ENCODE measurements at places on chromosomes 3 and 15.

DNA sequence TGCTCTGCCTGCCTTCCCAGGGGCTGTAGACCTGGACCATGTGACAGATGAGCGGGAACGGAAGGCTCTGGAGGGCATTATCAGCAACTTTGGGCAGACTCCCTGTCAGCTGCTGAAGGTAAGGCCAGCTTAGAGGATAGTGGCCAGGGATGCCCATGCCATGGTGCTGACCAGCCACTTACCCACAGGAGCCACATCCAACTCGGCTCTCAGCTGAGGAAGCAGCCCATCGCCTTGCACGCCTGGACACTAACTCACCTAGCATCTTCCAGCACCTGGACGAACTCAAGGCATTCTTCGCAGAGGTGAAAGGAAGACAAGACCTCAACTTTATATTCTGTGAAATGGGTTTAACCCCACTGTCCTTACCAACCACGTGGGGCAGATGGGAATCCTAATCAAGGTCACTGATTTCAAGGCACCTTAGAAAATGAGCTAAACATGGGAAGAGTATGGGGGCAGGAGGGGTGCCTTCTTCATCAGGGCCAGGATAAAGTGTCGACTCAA, 26.7 kb downstream of the NBEAL2 start:
- DNase-seq = no peak

GRCh38 chr3:155037508-155038202, 42.5 kb upstream of the MME start:
- DNase-seq = no peak

DNA sequence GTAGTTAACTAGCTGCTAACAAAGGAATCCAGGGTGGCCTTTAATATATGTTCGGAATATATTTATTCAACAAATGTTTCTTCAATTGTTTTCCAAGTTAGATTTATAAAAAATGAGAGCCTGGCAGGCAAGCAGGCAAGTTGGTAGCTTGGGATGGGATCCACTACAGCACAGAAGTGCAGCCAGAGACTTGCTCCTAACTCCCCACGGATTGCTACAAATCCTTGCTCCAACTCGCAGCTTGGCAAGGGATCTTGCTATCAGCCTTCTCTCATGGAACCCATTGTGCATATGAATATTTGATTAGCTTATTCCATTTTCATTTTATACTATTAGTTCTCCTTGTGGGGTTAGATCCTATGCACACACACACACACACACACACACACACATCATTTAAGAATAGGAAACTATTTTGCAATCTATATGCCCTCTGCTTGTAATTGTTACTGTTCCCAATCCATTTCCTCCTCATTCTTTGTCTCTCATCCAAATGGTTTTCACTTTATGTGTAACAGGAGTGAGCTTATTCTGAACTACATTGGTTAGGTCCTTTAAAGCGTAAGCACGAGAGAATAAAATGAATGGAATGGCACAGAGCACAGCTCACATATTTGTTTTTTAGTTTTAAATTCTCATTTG, 505.6 kb downstream of the LPP start:
- no peak for DNase-seq

GRCh38 chr3:65439641-65440284, 599.0 kb downstream of the MAGI1 start:
- peak; percentile 19 for DNase-seq

DNA sequence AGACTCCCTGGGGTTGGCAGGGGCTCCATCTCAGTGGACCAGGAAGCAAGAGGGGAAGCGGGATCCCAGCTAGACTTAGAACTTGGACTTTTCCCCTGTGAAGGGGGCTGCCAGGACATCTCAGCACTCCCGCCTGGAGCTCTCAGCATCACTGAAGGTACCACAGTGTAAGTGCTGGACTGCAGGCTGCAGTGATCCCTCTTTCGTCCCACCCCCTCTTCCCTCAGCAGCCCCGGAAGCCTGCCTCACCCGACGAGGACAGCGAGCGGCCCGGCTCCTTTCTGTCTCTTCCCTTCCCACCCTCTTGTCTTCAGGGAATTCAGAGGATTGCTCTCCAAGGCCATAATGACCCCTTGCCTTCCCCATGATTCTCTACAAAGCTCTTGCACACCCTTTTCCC, 94.4 kb downstream of the ANP32A start:
- DNase-seq = no peak

- no peak for DNase-seq
Measured at GRCh38 chr15:101178931-101179330, 72.9 kb downstream of the CHSY1 start.

- no peak for DNase-seq
Measured at GRCh38 chr3:1462856-1463450, 370.1 kb downstream of the CNTN6 start.

GRCh38 chr3:102460579-102460978, 25.8 kb downstream of the ZPLD1 start:
- DNase-seq = no peak

DNA sequence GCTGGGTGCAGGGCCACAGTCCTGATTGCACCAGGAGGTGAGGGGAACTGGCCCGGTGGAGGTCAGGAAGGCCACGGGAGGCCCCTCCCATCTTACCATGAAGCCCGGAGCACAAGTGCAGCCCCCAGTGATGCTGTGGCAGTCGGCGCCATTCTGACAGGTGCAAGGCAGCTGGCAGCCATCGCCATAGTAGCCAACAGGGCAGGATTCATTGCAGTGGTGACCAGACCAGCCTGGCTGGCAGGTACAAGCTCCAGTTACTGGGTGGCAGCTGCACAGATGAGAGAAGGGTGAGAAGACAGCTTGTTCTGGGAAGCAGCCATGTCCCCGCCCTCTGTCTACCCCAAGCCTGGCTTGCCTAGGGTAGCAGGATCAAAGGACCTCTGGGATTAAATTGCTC, 88.2 kb downstream of the RAB11A start:
- no peak for DNase-seq

- no peak for DNase-seq
Measured at GRCh38 chr3:111979434-111980038, 710 bp downstream of the ABHD10 start.

DNA sequence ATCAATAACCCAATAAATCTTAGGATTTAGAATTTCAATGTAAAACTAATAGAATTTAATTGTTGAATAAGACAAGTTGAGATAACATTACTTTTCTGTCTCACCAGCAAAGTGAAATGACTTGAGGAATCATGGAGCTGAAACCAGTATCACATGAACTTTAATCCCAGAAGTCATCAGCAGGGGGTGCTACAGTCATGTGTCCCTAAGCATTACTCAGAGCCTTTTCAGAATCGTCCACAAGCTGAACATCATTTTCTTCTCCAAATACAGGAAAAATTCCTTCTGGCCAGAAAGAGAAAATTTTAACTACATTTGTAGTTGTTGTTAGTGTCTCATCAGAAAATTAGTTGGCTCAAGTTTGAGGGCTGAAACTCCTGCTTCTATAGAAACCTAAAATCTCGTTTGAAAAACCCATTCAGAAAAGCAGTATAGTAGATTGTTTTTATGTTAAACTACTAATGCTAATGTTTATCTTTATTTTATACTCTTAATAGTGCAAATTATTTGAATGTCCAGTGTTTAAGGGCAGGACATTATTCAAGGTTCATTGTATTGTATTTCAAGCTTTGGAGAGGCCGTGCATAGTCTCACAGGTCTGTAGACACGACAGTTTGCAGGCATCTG, 384.1 kb downstream of the PLOD2 start:
- DNase-seq = no peak

DNA sequence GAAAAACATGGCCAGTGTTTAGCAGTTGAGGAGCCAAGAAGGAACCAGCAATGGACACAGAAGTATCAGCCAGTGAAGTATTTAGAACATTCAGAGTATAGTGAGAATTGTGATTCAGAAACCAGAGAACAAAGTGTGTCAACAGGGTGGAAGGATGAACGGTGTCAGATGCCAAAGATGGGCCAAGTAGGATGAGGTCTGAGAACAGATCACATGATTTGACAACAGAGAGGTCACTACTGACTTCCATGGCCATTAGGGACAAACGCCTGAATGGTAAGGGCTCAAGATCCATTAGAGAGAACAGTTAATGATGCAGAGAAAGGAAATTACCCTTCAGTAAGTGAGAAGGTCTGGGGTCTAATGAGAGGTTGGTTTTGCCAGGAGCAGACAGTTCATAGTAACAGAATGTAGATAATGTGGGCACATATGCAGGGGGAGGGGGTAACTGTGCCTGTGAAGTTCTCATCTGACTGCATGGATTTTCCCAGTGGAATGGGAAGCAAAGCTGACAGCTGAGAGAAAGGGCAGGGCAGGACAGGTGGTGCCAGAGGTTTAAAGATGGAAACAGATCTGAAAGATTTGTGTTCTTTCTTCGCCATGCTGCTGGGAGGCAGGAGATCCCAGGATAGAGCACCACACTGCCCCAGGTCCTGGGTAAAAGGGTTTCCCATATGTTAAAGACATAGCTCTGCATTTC, 4.8 kb upstream of the ACAD9 start:
- DNase-seq = no peak

DNA sequence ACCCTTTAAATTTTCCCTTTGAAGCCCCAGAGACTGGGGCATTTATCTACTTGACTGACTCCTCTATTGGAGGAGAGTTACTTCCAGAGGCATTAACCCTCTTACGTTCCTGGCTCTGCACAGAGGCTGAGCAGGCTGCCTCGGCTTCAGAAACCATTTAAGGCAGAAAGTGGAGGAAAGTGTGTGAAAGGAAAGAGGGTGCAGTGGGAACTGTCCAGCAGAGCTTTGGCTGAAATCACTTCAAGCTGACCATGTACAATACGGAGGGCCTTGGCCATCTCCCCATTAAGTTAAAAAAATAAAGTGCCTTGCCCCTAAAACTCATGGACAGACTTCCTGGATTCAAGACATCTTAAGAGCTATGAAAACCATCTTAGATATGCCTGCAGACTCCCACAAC, 238.7 kb downstream of the SV2B start:
- DNase-seq = no peak

GRCh38 chr15:75455982-75456531, 4.6 kb upstream of the SIN3A start:
- peak; percentile 69 for DNase-seq

DNA sequence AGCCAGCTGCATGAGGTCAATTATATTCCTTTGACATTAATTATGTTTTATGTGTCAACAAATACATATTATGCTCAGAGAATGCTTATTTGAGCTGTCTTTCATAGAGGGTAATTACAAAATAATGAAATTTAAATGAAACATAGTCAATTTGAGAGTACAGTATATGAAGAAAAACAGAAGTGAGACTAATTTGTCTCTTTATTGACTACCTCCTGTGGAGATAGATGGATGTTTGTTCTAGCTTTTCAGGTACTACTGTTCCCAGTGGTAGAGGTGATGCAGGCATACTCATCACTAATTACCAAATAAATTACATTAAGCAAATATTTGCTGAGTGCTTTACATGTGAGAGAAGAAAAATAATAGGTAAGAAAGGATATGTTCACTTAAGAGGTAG, 1129.6 kb downstream of the OTOL1 start:
- DNase-seq = no peak

GRCh38 chr3:186425788-186426730, 64.0 kb upstream of the DGKG start:
- no peak for DNase-seq

GRCh38 chr15:99474909-99475753, 90.7 kb upstream of the MEF2A start:
- DNase-seq = no peak

DNA sequence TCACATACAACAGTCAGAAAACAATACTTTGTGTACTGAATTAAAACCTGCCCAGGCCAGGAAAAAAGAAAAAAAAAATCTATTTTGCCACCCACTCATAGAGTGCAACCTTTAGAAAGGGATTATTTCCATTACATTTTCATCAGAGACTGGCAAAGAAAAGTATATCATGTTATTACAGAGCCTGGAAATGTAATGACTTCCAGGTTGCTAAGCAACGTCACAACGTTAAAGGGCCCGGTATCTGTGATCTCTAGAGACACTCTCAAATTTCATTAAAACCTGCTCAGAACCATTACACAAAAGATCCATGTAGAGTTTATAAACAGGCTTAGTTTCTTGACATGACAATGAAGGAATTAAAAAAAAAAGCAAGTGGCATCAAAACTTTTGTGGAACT, 170.5 kb downstream of the CTNNB1 start:
- DNase-seq = no peak

DNA sequence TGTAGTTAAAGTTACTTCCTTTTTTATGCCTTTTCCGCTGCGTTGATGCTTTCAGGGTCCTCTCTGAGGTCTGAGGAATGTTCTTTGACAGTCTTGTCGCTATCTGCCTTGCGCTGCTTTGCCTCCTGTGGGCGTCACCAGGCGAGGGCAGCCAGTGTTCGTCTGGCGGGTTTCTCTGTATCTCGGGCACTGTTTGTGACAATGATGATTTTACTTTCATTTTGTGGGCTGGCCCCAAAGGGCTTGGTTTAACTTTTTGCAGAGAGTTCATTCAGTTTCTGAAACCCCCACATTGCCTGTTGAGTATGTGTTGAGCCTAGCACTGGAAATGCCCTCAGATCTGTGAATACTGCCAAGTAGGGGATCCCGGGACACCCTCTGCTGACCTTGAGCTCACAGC, 24.6 kb upstream of the SACM1L start:
- no peak for DNase-seq

DNA sequence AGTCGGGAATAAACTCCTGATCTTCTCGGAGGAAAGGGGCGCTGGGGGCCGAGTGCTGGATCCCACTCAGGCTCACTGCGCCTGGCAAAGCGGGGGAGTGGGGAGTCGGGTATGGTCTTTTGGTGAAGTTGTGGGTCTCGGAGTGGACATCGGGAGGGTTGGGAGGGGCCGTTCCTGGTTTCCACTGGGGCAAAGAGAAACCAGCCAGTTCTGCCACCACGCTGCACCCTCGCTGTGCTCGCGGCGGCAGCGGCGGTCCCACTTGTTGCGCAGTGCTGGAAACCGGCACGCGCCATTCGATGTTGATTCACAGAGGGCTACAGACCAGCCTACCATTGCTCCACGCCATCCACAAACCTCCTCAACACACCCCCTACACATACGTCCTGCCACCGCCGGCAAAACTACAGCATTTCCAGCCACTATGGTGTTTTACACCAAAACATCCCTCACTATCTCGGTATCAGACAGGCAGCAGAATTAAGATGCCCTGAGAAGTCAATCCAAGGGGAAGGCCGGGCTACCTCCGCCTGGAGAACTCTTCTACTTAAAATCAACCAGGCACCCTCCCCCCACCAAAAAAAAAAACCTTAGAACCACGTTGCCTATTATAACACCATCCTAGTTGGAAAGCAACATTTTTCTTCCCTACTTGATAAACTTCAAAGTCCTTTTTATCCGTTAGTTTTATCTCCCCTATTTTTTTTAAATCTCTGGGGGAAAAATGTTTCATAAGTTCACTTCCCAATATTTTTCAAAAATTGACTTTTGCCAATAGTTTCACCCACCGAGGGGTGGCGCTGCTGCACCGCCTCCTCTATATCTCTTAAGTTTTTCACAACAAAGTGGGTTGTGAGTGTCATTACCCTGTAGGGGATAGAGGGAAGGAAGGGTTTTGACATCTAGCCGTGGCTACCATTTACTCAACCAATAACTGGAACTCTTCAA, 3.6 kb downstream of the BCL6 start:
- peak; percentile 43 for DNase-seq

GRCh38 chr3:102810937-102811336, 376.1 kb downstream of the ZPLD1 start:
- no peak for DNase-seq
